Mucosa of gallbladder (tissue), 1 donor: ENCODE measurements at places on chromosomes 11 and 22. TPM values are rescaled to one million over a fixed set of nuclear protein-coding genes. Genes with fewer than 3 reads are reported as not detected.

PGR gene
- total RNA-seq = 1.0 TPM

GRCh38 chr11:128342511-128343134, 244.7 kb downstream of the ETS1 start:
- DNase-seq = peak; percentile 32

DNA sequence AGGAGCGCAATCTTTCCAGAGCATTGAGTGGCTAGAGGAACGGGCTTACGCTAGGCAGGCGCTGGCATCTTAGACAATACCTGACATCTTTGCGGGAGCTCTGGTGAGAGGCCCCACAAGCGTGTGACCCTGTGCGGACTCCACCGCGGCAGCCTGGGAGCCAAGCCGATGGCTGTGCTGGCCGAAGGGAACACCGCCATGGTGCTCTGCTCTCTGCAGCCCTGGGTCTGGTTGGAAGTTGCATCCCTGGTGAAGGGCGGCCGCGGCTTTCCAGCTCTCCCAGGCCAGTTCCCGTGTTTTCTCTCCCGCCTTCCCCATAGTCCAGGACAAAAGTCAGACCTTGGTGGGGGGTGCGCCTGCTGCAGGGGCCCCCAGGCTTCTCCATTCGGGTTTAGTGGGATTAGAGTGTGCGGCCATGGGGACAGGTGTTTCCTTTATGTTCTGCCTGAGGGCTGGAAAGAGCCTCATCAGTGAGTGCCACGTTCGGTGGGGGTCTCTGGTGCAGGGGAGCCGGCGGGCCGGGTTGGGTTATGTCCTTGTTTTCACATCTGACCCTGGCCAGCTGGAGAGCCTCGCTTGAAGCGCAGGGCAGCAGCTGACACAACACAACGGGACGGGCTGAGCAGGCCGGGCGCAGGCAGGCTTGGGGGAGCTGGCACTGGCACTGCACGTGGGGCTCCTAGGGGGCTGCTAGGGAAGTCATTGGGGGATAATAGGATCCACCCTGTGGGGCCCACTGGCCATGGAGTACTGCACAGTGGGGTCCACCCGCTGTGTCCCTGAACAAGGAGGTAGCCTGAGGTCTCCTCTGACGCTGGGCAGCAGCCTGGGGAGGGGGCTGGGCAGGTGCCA, 94.8 kb downstream of the KCNQ1 start:
- DNase-seq = no peak

- no peak for DNase-seq
Observed at GRCh38 chr22:50436841-50437341, 37.9 kb downstream of the SBF1 start.

ISX gene
- total RNA-seq = not detected

OSM gene
- 4.7 TPM for total RNA-seq

OR4C11 gene
- not detected for total RNA-seq

CRYBB3 gene
- 1.4 TPM for total RNA-seq

DNA sequence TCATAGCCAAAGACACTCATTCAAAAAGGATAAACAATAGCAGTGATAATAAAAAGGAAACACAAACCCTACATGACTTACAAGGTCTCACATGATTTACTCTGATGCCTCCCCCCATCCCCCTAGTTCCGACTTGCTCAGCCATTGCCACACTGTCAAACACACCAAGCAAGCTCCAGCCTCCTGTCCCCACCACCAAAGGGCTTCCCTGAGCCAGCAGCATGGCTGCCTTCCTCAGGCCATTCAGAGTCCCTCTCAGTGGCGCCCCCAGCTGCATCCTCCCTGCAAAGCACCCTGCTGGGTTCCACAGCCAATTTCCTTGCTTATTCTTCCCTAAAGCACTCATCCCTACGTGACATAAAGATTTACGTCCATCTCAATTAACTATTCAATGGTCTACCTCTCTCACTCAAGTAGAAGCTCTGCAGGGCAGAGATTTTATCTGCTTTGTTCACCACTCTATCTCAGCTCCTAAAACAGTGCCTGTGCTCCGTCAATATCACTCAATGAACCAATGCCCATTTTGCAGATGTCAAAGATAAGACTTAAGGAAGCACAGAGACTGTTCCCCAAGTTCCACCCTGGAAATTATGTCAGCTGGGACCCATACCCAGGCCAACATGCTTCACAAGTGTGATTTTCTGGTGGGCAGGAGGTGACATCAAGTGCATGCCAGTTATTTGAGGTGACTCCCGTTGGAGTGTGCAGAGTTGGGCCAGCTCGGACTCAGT, 106.9 kb downstream of the SYN3 start:
- DNase-seq = no peak

GRCh38 chr22:19352766-19353165, 61.2 kb upstream of the CLTCL1 start:
- no peak for DNase-seq

DNA sequence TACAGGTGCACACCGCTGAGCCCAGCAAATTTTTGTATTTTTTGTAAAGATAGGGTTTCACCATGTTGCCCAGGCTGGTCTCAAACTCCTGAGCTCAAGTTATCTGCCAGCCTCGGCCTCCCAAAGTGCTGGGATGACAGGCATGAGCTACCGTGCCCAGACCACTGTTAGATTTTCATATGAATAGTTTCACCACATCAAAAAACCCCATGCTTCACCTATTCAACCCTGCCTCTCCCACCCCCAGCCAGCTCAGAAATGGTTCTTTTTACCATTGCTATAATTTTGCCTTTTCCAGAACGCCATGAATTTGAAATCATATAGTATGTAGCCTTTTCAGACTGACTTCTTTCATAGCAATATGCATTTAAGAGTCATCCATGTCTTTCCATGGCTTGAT, 37.9 kb downstream of the CDPF1 start:
- DNase-seq = no peak

DNA sequence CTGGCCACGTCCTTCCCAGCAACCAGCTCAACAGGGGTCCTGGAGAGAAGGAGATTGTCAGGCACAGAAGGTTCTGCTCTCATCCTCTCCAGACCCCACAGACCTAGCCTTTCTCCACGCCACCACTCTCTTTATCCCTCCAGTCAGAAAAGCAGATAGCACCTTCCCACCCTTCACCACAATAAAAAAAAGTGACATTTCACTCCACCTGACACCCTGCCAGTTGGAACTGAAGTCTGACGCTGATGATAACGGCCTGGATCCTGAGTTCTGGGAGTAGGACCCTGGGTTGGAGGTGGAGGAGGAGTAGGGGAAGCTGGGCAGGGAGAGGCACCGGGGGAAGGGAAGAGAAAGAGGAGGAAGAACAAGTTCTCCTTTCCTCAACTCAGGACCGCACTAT, 127.5 kb upstream of the ANO1 start:
- no peak for DNase-seq

DNA sequence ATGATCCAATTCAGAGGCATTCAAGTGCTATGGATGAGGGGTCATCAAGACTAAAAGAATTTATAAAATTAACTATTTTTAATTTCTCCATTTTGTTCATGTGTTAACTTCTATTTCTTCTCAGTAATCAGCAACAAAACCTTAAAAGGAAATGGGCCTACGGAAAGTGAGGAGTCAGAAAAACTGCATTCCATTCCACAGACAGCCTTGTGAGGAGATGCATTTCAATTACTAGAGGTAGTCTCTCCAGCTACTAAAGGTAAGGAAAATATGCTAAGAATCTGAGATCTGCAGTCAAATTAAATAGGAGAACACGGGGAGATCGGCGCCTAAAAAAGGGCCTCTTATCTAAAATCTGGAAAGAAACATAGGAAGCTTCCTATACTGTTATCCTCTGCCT, 661.7 kb downstream of the DLG2 start:
- DNase-seq = no peak

- peak; percentile 32 for DNase-seq
Observed at GRCh38 chr11:36073411-36074203, 129.7 kb downstream of the LDLRAD3 start.
